ENCODE measurements at places on chromosomes 13 and 19.

GRCh38 chr19:49042177-49042576 lies 1.5 kb upstream of the CGB5 start:
- H3K27ac ChIP-seq = no peak overlapping the region
- H3K36me3 ChIP-seq = no peaks in the 10 kb centered on the region
- H3K4me3 ChIP-seq = no peak overlapping the region

- no peak overlapping the region for H3K27ac ChIP-seq
- H3K4me1 ChIP-seq = peaks cover 16% of the 10 kb centered on the region
- no peak for DNase-seq
- H3K4me3 ChIP-seq = no peak overlapping the region
- H3K27me3 ChIP-seq = peaks cover 7% of the 10 kb centered on the region
Observed at GRCh38 chr19:45674946-45675345, 6.9 kb downstream of the GIPR start.

GRCh38 chr13:89862011-89862690 lies 1485.3 kb upstream of the MIR17HG start:
- no peak for DNase-seq
- no peaks in the 10 kb centered on the region for H3K27me3 ChIP-seq
- H3K4me1 ChIP-seq = no peaks in the 10 kb centered on the region
- H3K36me3 ChIP-seq = no peaks in the 10 kb centered on the region
- H3K4me3 ChIP-seq = no peak overlapping the region
- H3K27ac ChIP-seq = no peak overlapping the region

DNA sequence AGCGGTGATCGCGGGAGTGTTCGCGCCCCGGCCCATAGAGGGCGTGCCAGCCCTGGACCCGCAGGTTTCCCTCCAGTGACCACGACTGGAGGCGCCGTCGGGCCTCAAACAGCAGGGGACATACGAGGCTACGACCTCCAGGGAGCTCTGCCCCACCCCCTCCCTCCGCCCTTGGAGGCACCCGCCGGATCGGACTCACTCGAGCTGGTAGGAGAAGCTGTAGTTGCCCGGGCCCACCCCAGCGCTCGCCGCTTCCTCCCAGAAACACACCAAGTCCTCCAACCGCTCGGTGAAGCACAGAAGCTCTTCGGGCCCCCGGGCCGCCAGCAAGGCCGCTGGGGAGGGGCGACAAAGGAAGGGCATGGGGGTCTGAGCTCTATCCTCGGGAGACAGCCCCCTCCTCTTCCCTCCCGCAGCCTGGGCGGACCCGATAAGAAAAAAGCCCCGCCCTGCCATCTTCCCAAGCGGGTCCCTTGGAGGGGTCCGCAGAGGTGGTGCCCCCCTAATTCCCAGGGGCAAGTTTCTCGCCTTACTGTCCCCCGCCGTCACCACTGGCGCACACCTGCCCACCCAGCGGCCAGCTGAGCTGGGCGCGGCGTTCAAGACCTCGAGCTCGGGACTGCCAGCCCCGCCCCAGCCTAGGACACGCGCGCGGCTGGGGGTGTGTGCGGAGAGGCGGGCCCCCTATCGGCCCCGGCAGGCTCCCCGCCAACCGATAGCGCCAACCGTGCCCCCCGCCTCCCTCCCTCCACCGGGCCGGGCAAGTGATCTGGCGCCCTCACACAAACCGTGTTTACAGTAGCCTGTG lies 1.0 kb downstream of the EPOR start:
- H3K4me3 ChIP-seq = peak overlapping the region; percentile 74
- H3K4me1 ChIP-seq = peaks cover 28% of the 10 kb centered on the region
- H3K27ac ChIP-seq = peak overlapping the region; percentile 76
- peak; percentile 40 for DNase-seq
- H3K27me3 ChIP-seq = peaks cover 12% of the 10 kb centered on the region

- H3K36me3 ChIP-seq = no peaks in the 10 kb centered on the region
- no peak for DNase-seq
- no peak overlapping the region for H3K27ac ChIP-seq
- H3K4me3 ChIP-seq = no peak overlapping the region
Observed at GRCh38 chr13:98293103-98293502, 116.0 kb upstream of the RNF113B start.

- H3K27me3 ChIP-seq = no peaks in the 10 kb centered on the region
- no peak overlapping the region for H3K4me3 ChIP-seq
- no peaks in the 10 kb centered on the region for H3K4me1 ChIP-seq
- H3K27ac ChIP-seq = no peak overlapping the region
- no peaks in the 10 kb centered on the region for H3K36me3 ChIP-seq
- DNase-seq = no peak
Observed at GRCh38 chr13:66663711-66664110, 566.4 kb downstream of the PCDH9 start.

DNA sequence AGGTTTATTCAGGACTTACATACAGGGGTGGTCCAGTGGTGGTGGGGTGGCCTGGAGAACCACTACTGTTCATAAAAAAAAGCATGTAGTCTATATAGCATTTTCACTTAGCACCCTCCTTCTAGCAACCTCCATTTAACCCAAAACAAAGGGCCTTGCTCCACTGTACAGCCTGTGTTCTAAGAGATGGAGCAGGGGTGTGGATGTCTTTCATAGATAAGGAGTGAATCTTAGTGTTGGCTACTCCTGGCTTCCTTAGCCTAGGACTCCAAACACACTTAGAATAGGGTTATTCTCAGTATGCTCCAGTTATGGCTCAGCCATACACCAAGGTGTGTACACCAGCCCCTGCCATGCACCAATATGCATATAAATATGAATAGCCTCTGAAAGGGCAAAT lies 95.2 kb downstream of the ELF1 start:
- no peak for DNase-seq
- H3K36me3 ChIP-seq = peaks cover 4% of the 10 kb centered on the region
- no peak overlapping the region for H3K4me3 ChIP-seq
- H3K27ac ChIP-seq = no peak overlapping the region

- DNase-seq = no peak
- H3K36me3 ChIP-seq = no peaks in the 10 kb centered on the region
- H3K27me3 ChIP-seq = peaks cover 23% of the 10 kb centered on the region
- no peak overlapping the region for H3K4me3 ChIP-seq
- H3K27ac ChIP-seq = no peak overlapping the region
- H3K4me1 ChIP-seq = no peaks in the 10 kb centered on the region
Observed at GRCh38 chr13:94673851-94674250, 38.5 kb downstream of the SOX21 start.

DNA sequence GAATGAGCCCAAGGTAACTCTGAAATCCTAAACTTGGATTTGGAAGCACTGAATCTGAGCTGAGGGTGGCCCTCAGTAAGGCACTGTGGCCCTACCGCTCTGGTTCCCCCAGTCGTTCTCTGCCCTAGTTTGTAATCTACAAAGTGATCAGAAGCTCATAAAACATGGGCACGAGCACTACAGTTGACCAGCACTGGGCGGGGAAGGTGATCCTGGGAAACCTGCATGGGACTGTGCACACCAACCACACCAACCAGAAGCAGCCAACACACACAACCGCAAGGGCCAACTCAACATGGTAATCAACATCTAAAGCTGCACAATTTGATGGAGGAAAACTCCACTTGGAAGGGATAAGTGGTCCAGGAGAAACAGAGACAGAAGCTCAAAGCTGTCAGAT lies 22.9 kb downstream of the SLC7A1 start:
- no peak for DNase-seq
- peak overlapping the region; percentile 28 for H3K27ac ChIP-seq
- H3K36me3 ChIP-seq = peaks cover 28% of the 10 kb centered on the region

- no peak for DNase-seq
- no peak overlapping the region for H3K27ac ChIP-seq
- H3K4me3 ChIP-seq = no peak overlapping the region
- H3K4me1 ChIP-seq = no peaks in the 10 kb centered on the region
Observed at GRCh38 chr19:35073516-35073915, 32.0 kb downstream of the HPN start.

DNA sequence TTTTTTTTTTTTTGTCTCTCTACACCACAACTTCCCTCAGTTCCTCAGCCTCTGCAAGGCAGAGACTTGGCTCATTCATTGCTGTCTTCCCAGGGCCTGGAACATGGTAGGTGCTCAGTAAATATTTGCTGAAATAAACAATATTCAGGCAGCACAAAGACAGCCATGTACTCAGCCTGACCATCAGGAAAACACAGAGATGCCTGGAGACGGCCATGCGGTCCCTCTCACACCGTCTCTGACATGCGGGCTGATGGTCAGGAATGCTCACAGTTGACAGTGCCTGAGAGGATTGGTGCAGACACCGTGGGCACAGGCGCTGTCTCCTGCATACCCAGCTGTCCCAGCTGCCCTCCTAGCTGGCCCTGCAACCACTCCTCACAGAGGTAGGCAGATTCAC lies 924 bp downstream of the PRAM1 start:
- peaks cover 9% of the 10 kb centered on the region for H3K4me1 ChIP-seq
- no peak for DNase-seq

- H3K27me3 ChIP-seq = no peaks in the 10 kb centered on the region
- no peaks in the 10 kb centered on the region for H3K36me3 ChIP-seq
- DNase-seq = no peak
- H3K4me3 ChIP-seq = no peak overlapping the region
- H3K4me1 ChIP-seq = no peaks in the 10 kb centered on the region
- H3K27ac ChIP-seq = no peak overlapping the region
Observed at GRCh38 chr13:59689057-59689456, 474.7 kb downstream of the DIAPH3 start.

DNA sequence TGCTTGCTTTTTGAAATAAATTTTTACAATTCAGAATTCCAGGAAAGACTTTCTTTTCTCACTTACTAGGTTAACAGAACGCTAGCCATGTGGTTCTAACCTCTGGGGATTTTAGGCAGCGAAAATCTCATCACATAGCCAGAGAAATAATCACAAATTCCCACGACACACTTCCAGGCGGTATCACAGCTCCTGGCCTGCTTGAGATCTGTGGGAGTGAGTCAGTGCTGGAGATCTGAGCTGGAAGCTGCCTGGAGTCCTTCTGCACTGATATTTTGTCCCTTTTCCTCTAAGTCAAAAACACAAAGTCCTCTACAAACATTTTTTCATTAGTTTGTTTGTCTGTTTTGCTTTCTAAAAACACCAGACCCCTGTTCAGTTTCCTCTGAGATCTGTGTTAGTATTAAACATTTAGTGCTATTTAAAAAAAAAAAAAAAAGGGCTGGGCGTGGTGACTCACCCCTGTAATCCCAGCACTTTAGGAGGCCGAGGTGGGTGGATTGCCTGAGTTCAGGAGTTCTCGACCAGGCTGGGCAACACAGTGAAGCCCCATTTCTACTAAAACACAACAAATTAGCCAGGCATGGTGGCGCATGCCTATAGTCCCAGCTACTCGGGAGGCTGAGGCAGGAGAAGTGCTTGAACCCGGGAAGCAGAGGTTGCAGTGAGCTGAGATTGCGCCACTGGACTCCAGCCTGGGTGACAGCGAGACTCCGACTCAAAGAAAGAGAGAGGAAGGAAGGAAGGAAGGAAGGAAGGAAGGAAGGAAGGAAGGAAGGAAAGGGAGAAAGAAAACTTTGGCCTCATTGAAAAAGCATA lies 12.2 kb upstream of the UBE2L5 start:
- H3K4me3 ChIP-seq = no peak overlapping the region
- no peak overlapping the region for H3K27ac ChIP-seq
- peaks cover 22% of the 10 kb centered on the region for H3K4me1 ChIP-seq

DNA sequence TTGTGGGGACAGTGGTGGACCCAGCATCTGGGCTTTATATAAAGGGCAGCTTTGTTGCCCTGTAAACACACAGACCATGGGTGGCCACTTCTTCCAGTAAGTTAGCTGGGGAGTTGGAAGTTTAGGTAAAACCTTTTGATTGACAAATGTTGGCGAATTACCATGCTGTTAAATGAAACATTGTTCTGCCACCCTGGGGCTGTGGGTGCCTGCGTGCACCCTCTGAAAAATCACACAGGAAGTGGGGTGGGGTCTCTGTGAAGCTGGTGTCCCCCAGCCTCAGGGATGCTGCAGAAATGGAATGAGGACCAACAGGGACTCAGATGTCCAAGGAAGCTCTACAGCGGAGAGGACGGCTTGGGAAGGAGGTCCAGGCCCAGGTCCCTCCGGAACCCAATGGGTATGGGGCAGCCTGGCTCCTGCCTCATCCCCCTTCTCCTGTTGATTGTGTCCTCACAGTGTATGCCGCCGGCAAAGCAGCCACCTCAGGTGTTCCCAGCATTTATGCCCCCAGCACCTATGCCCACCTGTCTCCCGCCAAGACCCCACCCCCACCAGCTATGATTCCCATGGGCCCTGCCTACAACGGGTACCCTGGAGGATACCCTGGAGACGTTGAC lies 2.8 kb upstream of the USF2 start:
- DNase-seq = no peak
- H3K36me3 ChIP-seq = peaks cover 25% of the 10 kb centered on the region
- H3K4me1 ChIP-seq = peaks cover 8% of the 10 kb centered on the region
- H3K27ac ChIP-seq = peak overlapping the region; percentile 81
- H3K4me3 ChIP-seq = peak overlapping the region; percentile 82

DNA sequence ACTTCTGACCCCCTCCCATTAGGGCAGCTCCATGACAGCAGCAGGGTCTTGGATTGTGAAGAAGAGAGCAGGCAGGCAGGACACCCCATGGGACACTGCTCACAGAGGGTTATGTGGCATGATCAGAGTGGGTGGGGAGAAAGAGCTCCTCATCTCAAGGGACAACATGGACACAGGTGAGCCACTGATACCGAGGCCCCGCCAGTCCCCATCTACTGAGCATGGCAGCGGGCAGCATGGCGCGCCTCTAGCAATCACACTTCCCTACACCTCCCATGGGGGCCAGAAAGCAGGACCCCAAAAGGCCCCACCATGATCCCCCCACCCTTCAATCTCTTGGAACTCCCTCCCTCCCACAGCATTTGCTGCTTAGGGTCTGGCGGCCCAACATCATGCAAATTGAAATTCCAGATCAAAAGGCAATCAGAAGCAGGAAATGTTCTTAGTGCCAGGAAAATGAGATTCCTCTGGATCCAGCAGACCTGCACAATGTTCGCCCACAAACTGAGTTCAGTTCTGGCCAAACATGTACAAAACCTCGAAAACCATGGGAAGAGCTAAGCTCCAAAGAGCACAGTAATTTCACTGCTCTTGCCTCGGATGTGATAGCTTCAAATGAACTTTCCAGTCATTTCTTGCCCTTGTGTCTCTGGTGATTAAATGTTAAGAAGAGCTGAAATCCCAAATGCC lies 14.8 kb downstream of the DOCK9 start:
- H3K4me1 ChIP-seq = peaks cover 5% of the 10 kb centered on the region
- no peak overlapping the region for H3K4me3 ChIP-seq
- no peak for DNase-seq
- H3K27me3 ChIP-seq = no peaks in the 10 kb centered on the region
- no peaks in the 10 kb centered on the region for H3K36me3 ChIP-seq

DNA sequence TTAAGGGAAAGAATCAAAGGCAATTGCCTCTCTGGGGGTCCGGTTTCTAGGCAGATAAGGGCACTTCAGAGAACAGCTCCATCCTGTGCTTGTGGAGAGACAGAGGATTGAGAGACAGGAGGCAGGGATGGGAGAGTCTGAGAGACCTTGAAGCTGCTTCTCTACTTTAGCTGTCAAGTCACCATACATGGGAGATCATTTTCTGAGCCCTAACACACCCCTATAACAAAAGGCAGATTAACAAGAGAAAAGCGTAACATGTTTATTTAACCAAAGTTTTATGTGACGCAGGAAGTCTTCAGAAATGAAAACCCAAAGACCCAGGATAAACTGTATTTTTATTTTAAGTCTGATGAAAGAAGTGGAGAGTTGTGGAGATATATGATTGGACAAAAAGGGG lies 48.4 kb downstream of the CBY2 start:
- no peak overlapping the region for H3K27ac ChIP-seq
- H3K4me1 ChIP-seq = no peaks in the 10 kb centered on the region
- H3K36me3 ChIP-seq = no peaks in the 10 kb centered on the region
- peaks cover 4% of the 10 kb centered on the region for H3K27me3 ChIP-seq
- no peak for DNase-seq
